Head of caudate nucleus (tissue), 42 donors: ENCODE measurements at places on chromosomes 1 and 21.

DNA sequence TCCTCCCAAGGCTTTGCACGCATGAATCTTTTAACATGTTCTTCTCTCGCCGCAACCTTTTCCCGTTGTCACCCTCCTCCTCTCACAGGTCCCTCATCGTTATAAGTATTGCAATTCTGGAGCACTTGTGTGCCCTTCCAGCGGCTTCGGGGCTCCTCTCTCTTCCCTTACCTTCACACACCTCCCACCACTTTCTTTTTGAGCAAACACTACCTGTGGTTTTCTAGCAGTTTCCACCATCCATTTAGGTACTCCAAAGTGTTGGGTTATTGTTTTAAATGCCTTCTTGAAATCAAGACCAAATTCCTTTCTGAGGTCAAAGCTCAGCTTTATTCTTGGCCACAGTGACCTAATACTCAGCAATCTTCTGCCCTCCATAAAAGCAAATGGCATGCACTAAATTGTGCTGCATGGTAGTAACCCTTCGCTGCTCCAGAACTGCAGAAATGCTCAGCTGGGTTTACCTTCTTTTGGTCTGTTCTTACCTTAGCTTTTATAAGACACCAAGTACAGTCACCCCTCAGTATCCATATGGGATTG is 472.4 kb downstream of the SETD4 start:
- no peak for DNase-seq

DNA sequence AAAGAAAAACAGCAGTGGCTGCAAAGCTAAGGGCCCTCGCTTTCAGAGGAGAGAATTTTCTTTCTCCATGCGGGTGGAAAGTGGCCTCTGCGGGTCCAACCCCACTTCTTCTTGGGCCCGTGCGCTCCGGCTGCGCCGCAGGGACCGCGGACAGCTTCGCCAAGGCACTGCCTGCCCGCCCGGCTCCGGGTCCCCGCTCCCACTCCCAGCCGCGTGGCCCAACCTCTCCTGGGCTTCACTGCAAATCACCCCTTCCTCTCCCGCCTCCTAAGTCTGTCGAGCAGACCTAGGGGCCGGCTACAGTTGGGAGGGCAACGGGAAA is 1.0 kb upstream of the RUNX3 start:
- no peak for DNase-seq

DNA sequence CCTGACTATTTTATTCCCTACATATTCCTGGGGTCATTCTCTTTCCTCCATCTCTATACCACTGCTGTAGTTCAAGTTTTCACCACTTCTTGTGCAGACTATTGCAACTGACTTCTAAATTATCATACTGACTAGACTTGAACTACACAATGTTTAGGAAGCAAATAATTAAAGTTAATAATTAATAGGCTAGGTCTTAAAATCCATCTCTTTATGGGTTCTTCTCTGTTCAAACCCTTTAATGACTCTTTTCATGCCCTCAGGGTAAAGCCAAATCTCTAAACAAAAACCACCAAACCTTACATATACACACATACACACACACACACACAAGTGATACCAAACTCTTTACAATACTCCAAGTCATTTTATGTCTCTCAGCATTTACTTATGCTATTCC is 22.3 kb upstream of the MOB3C start:
- no peak for DNase-seq

GRCh38 chr1:61482170-61482734 is 242.7 kb downstream of the TM2D1 start:
- DNase-seq, result no peak

DNA sequence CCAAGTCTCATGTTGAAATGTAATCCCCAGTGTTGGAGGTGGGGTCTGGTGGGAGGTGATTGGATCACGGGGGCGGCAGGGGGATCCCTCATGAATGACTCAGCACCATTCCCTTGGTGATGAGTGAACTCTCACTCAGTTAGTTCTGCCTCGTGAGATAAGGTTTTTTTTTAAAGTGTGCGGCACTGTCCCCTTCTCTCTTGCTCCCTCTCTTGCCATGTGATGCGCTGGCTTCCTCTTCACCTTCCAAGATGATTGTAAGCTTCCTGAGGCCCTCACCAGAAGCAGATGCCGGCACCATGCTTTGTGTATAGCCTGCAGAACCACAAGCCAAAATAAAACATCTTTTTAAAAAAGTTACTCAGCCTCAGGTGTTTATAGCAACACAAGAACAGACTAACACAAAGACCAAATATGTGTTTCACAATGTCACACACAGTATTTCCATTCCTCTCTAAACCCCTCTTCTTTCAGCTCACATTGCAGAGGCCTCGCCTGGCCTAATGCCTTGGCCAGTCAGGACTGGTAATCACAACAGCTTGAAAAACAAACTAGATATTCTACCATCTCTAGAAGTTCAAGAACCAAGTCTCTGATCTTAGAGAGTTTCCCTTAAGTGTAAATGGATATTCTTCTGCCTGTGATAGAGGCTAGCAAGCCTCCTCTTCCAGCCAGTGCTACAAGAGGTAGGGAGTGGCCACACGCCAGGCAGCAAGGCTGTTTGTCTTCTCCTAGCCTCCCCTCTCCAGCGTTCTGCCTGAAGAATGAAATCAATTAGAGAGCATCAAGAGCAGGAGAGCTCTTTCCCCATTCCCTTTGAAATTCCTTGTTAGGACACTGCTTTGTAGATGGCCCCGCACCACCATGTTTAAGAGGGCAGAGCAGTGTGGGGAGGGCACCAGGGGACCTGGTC is 19.6 kb upstream of the RAP1A start:
- no peak for DNase-seq

DNA sequence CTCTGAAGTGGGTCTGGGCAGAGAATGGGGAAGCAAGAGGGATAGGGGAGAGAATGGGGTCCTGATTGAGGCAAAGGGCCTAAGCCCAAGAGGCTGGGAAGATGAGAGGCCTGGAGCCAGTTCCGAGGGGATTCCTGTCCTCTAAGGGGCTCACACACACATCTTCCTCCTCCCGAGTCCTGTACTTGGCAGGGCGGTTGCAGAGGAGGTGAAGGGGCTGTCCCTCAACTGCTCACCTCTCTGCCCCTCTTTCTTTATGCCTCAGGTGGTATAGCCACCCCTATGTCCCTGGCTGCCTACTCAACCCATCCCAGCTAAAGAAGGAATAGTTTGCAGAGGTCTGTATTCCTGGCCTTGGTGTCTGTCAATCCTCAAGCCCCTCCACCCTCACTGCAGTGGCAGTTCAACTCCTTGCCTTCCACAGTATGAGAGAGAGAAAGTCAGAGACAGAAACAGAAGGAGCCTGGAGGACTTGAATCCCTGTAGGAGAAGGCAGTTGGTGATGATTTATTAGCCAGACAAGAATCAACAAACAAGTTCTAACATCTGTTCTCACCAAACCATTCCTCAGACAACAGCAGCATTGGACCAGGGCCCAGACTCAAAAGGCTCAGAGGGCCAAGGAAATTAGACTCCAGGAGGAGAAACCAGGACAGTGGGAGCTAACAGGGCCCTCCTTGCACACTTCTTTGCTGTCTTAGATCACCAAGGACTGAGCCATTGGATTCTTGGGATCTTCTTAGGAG is 10.7 kb downstream of the SH2D2A start:
- DNase-seq, result no peak

DNA sequence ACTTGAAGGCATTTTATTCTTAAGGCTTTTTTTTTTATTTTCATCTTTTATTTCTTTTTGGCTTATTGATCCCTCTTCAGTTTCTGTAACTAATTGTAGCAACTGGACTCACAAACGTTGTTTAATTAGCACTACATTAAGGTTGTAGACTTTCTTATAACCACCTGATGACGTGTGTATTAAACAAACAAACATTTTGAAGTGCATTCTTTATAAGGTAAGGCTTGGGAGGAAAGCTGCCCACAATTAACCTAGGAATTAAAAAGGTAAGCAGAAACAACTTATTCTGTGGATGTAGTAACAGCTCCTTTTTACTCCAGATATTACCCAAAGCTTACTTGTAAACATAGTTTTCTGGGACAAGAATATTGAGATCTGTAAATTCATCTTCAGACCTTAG is 55.0 kb downstream of the CAMSAP2 start:
- DNase-seq, result no peak

GRCh38 chr1:158527190-158527815 is 26.9 kb downstream of the OR6Y1 start:
- DNase-seq, result no peak

DNA sequence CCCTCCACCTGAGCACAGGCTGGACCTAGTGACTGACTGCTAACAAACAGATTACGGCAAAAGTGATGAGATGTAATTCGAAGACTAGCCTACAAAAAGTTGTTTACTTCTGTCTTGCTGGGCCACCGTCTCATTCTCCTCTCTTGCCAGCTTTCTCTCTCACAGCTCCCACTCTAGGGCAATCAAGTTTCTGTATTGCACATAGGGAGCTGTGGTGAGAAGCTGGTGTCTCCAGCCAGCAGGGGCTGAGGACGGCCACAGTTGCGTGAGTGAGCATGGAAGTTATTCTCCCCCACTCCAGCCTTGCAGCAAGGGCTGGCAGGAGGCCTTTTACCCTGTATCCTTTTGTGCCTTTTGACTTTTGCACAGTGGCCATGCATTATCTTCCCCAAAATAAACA is 8.6 kb upstream of the COL6A2 start:
- no peak for DNase-seq

- no peak for DNase-seq
These were observed 26.3 kb downstream of the RGS8 start for GRCh38 chr1:182658055-182658454.

- DNase-seq, result no peak
These were observed 299.4 kb upstream of the OLFM3 start for GRCh38 chr1:102296116-102296515.

- DNase-seq, result no peak
These were observed 101.2 kb upstream of the F3 start for GRCh38 chr1:94642617-94643321.

GRCh38 chr1:185960422-185961321 is 226.5 kb downstream of the HMCN1 start:
- no peak for DNase-seq
